ENCODE measurements at places on chromosomes 2 and 18. TPM values are rescaled to one million over a fixed set of nuclear protein-coding genes. Genes with fewer than 3 reads are reported as not detected.
A peak's percentile ranks its signal among the peaks of the same experiment; 100 is the strongest.

DNA sequence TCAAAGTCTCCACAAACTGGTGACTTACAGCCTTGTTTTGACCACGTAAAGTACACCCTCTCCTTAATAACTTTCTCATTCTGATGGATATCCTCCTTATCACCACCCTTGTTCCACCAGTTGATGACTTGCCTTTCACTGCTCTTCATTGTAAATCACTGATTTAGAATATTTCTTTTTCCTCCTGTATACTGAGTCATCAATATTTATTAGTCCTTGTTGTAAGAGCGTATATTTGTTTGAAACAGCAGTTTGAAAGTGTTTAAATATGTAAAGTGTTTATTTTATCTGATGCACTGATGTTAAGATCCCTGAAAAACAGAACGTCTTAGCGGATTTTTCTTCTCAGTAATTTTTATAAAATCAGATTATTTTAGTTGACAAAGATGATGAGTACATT, 34.2 kb upstream of the DYSF start:
- H3K4me3 ChIP-seq: no peak overlapping the region
- H3K4me1 ChIP-seq: peaks cover 8% of the 10 kb centered on the region
- DNase-seq: no peak
- no peaks in the 10 kb centered on the region for H3K27me3 ChIP-seq
- peak overlapping the region; percentile 47 for H3K27ac ChIP-seq

- peak; percentile 25 for DNase-seq
- H3K27me3 ChIP-seq: no peaks in the 10 kb centered on the region
- no peak overlapping the region for H3K27ac ChIP-seq
- H3K36me3 ChIP-seq: no peaks in the 10 kb centered on the region
Measured at GRCh38 chr2:21467910-21468309, 344.1 kb downstream of the TDRD15 start.

GRCh38 chr2:236376566-236377244, 112.5 kb upstream of the ASB18 start:
- H3K4me3 ChIP-seq: no peak overlapping the region
- no peaks in the 10 kb centered on the region for H3K36me3 ChIP-seq
- DNase-seq: peak; percentile 25
- H3K27ac ChIP-seq: no peak overlapping the region

DNA sequence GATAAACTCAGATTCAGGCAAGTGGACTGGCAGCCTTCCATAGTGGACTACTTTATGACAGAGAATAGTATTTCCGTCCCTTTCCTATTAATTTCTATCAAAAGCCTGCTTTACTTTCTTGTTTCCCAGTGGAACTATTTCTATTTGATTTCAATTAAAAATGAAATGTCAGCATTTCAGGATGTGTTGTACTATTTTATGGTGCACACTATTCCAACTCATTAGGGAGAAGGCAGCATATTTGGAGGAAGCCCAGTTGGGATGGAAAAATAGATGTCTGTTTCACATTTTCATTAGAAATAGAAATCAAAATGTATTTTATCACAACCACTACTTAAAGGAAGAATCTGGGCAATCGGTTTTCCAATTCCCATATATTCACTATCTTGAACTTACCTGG, 37.9 kb upstream of the TCF4 start:
- H3K4me1 ChIP-seq: no peaks in the 10 kb centered on the region
- H3K27me3 ChIP-seq: no peaks in the 10 kb centered on the region
- H3K4me3 ChIP-seq: no peak overlapping the region
- DNase-seq: no peak
- H3K27ac ChIP-seq: no peak overlapping the region

The MAB21L4 gene
- total RNA-seq: not detected

The NEU4 gene
- total RNA-seq: 1.2 TPM

The ABCA12 gene
- total RNA-seq: not detected

The COMMD1 gene
- 27.6 TPM for total RNA-seq

DNA sequence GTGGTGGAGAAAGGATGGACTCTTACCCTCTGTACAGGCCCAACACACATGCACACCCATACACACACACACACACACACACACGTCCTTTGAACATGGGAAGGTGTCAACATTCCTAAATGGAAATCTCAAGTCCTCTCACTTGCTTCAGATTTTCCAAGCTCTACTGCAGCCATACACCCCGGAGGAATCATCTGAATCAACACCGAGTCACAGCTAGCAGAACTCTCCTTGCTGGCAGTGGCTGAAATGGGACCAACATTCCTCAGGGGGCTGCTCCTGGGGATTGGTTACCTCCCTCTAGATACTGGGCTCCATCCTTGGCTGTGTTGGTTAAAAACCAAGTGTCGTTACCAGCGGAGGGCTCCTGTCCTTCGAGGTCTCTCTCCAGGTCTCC, 112.7 kb downstream of the BCL11A start:
- no peak overlapping the region for H3K27ac ChIP-seq
- no peaks in the 10 kb centered on the region for H3K4me1 ChIP-seq
- H3K36me3 ChIP-seq: no peaks in the 10 kb centered on the region
- H3K4me3 ChIP-seq: no peak overlapping the region

The CD8A gene
- total RNA-seq: 1.3 TPM

The FOXD4L1 gene
- total RNA-seq: 0.17 TPM

GRCh38 chr2:118224895-118225311, 136.6 kb downstream of the INSIG2 start:
- peak overlapping the region; percentile 17 for H3K27ac ChIP-seq
- H3K4me1 ChIP-seq: peaks cover 18% of the 10 kb centered on the region
- H3K36me3 ChIP-seq: no peaks in the 10 kb centered on the region
- H3K4me3 ChIP-seq: peak overlapping the region; percentile 62
- DNase-seq: no peak

The PXDN gene
- total RNA-seq: 1.3 TPM

GRCh38 chr18:57027190-57027708, 119.6 kb upstream of the BOD1L2 start:
- H3K4me3 ChIP-seq: no peak overlapping the region
- no peak overlapping the region for H3K27ac ChIP-seq
- no peaks in the 10 kb centered on the region for H3K27me3 ChIP-seq
- peaks cover 5% of the 10 kb centered on the region for H3K36me3 ChIP-seq

- H3K27ac ChIP-seq: no peak overlapping the region
- H3K4me1 ChIP-seq: peaks cover 2% of the 10 kb centered on the region
- no peak overlapping the region for H3K4me3 ChIP-seq
Measured at GRCh38 chr2:25174192-25174861, 5.9 kb upstream of the POMC start.

All from activated CD4-positive, alpha-beta T cell treated with anti-CD3 and anti-CD28 coated beads, Interleukin-2, amount 10 ng/mL, durations not matched to agents 24 days and 14 days (primary cell).